ENCODE measurements at places on chromosomes 11 and 22.

DNA sequence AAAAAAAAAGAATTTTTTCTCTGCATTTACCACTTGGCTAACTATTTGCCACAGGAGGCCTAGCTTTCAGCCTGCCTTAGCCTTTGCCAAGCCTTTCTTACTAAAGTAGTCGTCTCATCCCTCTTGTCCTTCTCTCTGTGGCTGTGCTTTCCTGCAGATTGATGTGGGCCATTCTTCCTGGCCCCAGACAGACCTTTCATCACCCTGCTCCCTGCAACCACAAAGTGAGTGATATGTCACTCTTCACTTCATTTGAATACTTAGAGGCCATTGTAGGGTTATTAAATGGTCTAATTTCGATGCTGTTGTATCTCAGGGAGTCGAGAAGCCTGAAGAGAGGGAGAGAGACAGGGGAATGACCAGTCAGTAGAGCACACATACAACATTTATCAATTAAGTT, 37.6 kb downstream of the ART5 start:
- DNase-seq, result no peak

- no peak for DNase-seq
Measured at GRCh38 chr11:94925422-94926270, 47.7 kb downstream of the CWC15 start.

- DNase-seq, result no peak
Measured at GRCh38 chr11:76689313-76690260, 19.0 kb upstream of the LRRC32 start.

DNA sequence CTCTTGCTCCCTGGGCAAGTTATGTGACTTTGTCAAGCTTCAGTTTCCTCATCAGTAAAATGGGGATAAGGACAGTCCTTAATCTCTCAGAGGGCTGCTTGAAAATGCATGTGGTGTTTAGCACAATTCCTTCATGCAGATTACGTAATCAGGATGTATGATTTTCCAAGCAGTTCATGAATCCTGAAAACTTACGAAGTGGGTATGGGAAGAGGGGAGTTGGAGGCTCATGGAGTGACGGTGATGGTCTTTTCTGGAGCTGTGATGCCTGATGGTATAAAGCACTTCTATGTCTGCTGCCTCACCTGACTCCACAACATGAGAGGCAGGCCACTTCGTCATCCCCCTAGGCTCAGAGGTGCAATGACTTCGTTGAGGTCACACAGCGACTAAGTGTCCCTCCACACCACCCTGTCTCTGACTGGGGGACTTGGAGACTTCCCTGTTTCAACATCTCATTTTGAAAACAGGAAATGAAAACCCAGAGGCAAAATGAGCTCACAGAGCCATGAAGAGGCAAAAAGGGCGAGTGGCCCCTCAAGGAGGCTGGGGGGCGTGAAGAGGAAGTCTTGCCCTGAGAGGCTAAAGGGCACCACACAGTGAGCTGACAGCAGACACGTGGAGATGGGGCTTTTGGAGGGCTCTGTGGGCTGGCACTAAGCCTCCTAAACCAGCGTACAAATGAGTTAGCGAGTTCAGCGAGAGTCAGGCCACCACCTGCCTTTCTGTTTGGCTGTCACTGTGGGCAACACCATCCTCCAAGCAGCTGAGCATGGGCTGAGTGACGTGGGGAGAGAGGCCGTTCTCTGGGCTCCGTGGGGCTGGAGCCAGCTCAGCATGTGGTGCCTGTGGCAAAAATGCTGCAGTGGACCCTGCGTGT, 10.1 kb downstream of the MCM5 start:
- no peak for DNase-seq

GRCh38 chr11:1392111-1392510, 2.4 kb downstream of the BRSK2 start:
- no peak for DNase-seq

DNA sequence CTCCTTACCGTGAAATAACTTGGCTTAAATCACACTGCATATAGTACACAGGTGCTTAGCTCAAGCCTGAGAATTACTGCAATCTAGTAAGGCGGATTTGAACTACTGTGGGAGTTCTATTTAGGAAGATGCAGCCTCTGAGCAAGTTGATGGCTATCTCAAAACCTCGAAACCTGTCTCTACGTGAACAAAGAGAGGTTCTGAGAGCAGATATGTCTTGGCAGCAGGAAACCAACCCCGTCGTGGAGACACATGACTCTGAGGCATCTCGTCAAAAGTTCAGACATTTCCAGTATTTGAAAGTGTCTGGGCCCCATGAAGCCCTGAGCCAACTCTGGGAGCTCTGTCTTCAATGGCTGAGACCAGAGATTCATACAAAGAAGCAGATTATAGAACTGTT, 5.9 kb downstream of the ZNF215 start:
- no peak for DNase-seq

GRCh38 chr22:25564979-25565677, 653 bp downstream of the GRK3 start:
- peak; percentile 55 for DNase-seq

- DNase-seq, result no peak
Measured at GRCh38 chr11:12261551-12261950, 115.8 kb upstream of the PARVA start.

DNA sequence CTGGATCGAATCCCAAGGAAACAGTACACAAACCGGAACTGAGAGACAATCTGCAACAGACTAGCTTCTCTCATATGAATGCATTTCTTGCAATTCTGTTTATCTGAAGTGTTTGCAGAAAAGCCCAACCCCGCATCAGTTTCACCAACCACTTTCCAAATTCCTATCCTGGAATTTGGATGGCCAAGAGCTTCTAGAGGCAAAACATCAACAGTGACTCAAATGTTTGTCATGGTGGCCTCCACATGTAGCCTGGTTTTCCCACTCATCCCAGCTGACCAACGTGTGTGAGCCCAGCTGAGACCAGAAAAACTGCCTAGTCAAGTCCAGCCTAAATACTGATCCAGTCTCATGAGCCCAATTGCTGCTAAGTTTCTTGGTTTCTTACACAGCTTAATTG, 8.3 kb upstream of the MIEF1 start:
- no peak for DNase-seq

GRCh38 chr11:77069336-77069968, 2.7 kb downstream of the CAPN5 start:
- peak; percentile 71 for DNase-seq

DNA sequence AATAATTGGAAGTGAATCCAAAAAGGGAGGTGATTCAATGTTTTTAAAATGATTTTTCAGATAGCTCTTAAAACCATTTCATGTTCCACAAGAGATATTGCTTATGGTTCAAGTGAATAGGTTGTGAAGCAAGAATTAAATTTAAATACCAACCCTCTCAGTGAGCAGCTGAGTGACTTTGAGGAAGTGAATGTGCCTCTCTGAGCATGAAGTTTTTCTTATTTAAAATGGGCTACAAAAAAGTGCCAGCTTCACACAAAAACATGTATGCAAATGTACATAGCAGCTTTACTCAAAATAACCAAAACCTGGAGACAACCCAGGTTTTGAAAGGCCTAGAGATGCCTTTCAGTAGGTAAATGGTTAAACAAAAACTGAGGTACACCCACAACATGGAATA, 35.5 kb upstream of the GAB4 start:
- no peak for DNase-seq

DNA sequence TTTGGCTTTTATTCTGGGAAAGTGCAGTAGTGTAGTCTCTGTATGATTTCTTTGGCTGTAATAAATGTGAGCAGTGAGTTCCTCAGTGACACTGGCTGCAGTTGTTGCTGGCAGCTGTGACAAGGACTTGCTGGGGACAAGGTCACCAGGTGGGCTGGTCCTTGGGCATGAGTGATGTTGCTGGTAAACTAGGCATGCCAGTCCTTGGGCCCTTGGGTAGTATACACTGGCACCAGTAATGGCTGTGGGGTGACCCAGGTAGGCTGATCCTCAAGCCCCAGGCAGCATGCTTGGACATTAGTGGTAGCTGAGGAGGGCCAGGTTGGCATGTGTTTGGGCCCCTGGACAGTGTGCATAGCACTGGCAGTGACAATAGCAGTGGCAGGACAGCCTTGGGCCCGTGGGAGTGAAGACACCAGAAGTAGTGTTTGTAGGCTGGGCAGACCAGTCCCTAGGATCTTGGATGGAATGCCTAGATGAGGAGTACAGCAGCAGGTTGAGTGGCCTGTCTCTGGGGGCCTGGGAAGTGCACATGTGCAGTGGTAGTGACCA, 164.3 kb downstream of the GUCY1A2 start:
- DNase-seq, result no peak

DNA sequence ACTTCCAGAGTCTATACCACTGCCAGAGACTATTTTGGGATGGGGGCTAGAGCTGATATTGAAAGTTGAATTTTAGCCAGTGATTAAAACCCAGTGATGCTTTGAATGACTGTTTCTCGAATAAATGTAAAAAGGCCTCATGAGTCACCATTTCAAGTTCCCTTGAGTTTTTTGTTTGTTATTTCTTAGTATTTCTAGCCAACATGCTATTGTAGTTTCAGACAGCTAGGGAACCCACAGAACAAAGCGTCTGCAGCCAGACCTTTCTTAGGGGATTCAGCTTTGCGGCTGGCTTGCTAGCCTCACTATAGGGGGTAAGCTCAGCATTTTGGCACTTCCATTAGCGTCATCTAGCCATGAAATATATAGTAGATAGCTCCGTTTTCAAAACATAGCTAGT, 66.5 kb downstream of the DBX1 start:
- DNase-seq, result no peak

GRCh38 chr11:20453657-20454316, 66.3 kb downstream of the PRMT3 start:
- no peak for DNase-seq

DNA sequence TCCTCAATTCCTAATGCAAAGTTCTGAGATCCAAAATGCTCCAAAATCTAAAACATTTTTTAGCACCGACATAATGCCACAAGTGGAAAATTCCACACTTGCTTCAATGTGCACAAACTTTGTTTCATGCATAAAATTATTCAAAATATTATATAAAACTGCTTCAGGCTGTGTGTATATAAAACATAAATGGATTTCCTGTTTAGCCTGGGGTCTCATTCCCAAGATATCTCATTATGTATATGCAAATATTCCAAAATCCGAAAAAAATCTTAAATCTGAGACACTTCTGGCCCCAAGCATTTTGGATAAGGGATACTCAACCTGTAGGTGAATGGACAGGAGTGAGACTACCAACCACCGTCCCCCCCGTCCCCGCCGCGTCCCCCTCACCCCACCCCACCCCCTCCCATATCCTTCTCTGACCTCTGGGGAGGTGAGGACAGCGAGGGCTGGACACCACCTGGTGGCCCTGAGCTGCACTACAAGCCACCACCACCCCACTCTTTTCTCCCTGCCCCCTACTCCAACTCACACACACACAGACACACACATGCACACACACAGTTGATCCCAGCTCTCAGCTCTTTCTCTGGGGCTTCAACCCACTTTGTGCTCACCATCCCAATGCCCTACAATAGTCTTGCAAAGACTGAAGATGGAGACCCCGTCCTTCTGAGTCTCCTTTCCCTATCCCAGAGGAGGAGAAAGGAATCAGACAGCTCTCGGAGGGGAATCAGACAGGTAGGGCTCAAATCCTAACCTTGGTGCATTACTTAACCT, 101.0 kb downstream of the PDE2A start:
- peak; percentile 51 for DNase-seq

GRCh38 chr11:30025396-30026139, 8.7 kb upstream of the KCNA4 start:
- DNase-seq, result no peak

- no peak for DNase-seq
Measured at GRCh38 chr11:43021466-43021865, 290.3 kb upstream of the API5 start.

DNA sequence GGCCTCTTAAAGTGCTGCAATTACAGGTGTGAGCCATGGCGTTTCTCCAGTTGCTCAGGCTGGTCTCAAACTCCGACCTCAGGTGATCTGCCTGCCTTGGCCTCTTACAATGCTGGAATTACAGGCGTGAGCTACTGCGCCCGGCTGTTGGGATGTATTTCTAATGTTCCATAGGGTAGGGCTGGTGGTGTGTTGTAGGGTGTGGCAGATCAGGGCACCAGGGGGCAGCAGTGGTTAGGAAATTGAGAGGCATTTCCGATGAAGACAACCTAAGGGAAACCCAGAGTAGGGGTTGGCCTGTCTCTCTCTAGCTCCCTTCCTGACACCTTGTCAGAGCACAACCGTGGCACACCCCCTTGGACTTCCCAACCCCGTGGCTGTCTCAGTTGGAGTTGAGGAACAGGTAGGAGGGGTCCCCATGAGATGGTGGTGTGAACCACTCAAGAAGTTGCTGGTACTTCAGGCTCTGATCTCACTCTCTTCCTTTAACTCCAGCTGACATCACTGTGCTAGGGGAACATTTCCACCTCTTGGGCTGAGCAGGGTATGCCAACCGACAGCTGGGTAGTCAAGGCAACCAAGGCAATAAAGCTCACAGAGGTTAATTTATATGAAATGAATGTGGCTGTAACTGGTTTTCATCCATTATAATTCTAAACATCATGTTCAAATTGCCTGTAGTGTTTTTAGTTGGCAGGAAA, 33.0 kb downstream of the YWHAH start:
- peak; percentile 81 for DNase-seq

DNA sequence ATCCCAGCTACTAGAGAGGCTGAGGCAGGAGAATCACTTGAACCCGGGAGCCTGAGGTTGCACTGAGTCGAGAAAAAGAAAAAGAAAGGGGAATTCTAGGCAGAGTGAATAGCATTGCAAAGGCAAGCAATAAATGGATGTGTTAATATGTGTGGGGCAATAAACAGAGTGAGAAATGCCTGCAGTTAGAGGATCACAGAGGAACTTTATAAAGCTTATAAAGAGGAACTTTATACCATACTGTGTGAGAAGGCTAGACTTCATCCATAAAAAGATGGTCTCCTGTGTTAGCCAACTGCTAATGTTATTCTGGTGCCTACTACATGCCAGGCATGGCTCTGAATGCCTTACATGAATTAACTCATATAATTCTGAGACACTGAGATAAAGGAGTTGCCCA, 841 bp downstream of the B3GNT6 start:
- DNase-seq, result no peak

- DNase-seq, result no peak
Measured at GRCh38 chr11:107545101-107545514, 20.4 kb downstream of the ALKBH8 start.

GRCh38 chr11:66987158-66987620, 12.1 kb downstream of the C11orf86 start:
- no peak for DNase-seq

GRCh38 chr11:77748266-77748665, 72.3 kb downstream of the RSF1 start:
- no peak for DNase-seq

- peak; percentile 38 for DNase-seq
Measured at GRCh38 chr11:12287374-12288211, 89.8 kb upstream of the PARVA start.

DNA sequence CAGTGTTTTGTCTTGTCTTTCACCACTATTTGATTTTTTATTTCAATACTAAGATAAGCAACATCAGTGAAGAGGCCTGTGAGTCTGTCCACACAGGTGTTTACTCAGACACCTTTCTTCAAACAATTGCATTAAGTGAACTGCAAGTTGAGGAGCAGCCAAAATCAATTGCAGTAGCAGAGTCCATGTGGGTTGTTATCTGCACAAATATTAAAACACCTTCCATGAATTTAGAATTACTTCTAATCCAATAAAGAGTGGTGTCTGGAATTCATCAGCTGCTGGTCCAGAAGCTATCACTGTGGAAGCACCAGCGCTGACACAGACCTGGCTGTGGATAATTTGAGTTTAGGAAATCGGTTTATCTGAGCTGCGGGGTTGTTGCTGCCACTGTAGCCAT, 83.5 kb upstream of the FAT3 start:
- no peak for DNase-seq

Data from NCI-H1417 (cell line).